Hepatocyte (in vitro differentiated cells): ENCODE measurements at places on chromosomes 12 and 14. TPM values are rescaled to one million over a fixed set of nuclear protein-coding genes. Genes with fewer than 3 reads are reported as not detected.

GRCh38 chr12:124398578-124399227 is 103.8 kb downstream of the RFLNA start:
- no peaks in the 10 kb centered on the region for H3K27me3 ChIP-seq
- no peak overlapping the region for H3K4me3 ChIP-seq
- no peaks in the 10 kb centered on the region for H3K36me3 ChIP-seq
- peaks cover 10% of the 10 kb centered on the region for H3K4me1 ChIP-seq
- no peak for DNase-seq

GRCh38 chr14:69658664-69659261 is 47.4 kb downstream of the SUSD6 start:
- H3K27me3 ChIP-seq, result no peaks in the 10 kb centered on the region
- H3K4me1 ChIP-seq, result peaks cover 70% of the 10 kb centered on the region
- H3K4me3 ChIP-seq, result no peak overlapping the region
- H3K36me3 ChIP-seq, result no peaks in the 10 kb centered on the region

DNA sequence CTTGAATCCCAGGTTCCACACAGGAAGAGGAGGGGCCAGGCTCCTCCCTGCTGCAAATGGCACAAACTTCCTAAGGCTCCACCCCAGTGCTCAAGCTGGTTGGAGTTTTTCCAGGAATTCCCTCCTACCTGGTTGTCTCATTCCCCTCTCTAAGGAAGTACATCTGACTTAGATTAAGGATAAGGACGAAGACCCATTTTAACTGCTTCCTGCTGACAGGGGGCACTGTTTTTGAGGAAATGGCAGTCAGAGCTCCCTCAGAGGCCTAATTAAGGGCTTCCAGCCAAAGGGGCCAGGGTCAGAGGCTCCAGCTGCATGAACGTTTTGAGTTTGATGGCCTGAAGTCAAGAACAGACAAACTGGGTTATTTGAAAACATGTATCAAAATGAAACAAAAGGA is 1084.7 kb downstream of the SLC6A15 start:
- no peaks in the 10 kb centered on the region for H3K36me3 ChIP-seq
- no peaks in the 10 kb centered on the region for H3K27me3 ChIP-seq
- DNase-seq, result peak; percentile 7
- no peak overlapping the region for H3K27ac ChIP-seq

DNA sequence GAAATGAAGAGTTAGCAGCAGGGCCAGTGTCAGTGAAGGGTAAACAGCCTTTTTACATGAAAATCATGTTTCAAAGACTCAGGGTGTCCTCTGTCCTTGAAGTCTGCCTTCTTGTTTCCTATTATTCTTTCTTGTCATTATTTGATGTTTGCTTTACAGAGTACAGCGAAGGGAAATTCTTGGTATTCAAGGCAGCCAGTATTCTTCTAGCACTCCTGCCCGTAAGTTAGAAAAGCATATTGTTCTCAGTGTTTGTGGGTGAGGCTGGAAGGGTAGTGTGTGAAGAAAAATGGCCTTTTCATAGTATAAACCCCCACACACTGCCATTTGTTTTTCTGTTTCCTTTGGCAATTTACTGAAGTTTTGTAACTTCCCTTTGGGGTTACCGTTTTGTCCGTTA is 217.3 kb upstream of the NAV3 start:
- no peaks in the 10 kb centered on the region for H3K4me1 ChIP-seq
- H3K4me3 ChIP-seq, result no peak overlapping the region
- no peaks in the 10 kb centered on the region for H3K36me3 ChIP-seq
- no peaks in the 10 kb centered on the region for H3K27me3 ChIP-seq

DNA sequence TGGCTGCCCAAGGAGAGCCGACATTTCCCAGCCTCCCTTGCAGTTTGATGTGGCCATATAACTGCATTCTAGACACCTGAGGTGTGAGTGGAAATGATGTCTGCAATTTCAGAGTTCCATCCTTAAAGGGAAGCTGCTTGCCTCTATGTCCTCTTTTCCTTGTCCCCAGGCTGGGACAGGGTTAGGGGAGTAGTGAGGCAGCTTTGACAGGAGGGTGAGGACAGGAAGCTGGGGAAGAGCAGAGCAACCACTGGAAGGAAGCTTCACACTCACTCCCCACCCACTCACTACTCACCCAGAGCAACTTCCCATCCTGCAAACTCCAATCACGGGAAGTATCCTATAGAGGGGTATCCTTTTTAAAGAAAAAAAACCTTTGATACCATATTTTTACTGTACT is 28.9 kb upstream of the LTA4H start:
- DNase-seq, result no peak
- H3K27me3 ChIP-seq, result no peaks in the 10 kb centered on the region
- no peak overlapping the region for H3K4me3 ChIP-seq
- H3K27ac ChIP-seq, result no peak overlapping the region

- H3K4me3 ChIP-seq, result no peak overlapping the region
- no peaks in the 10 kb centered on the region for H3K36me3 ChIP-seq
- H3K27ac ChIP-seq, result no peak overlapping the region
- H3K27me3 ChIP-seq, result no peaks in the 10 kb centered on the region
- no peak for DNase-seq
Observed at GRCh38 chr14:71824816-71825215, 107.4 kb upstream of the RGS6 start.

CMA1 gene
- not detected in 2 replicates for polyA plus RNA-seq

GPHN gene
- 10.7 and 14.8 TPM in 2 replicates for polyA plus RNA-seq

AICDA gene
- not detected in 2 replicates for polyA plus RNA-seq

LARP4 gene
- 18.2 and 29.4 TPM in 2 replicates for polyA plus RNA-seq

TAS2R9 gene
- polyA plus RNA-seq, result not detected in 2 replicates

GZMB gene
- not detected in 2 replicates for polyA plus RNA-seq
